Left ventricle myocardium inferior (tissue), 1 donor: ENCODE measurements at places on chromosomes 1 and 21. TPM values are rescaled to one million over a fixed set of nuclear protein-coding genes. Genes with fewer than 3 reads are reported as not detected.

GRCh38 chr1:2962946-2963345, 58.3 kb upstream of the ACTRT2 start:
- H3K27me3 ChIP-seq = peaks cover 31% of the 10 kb centered on the region
- DNase-seq = no peak
- H3K4me3 ChIP-seq = no peak overlapping the region
- no peaks in the 10 kb centered on the region for H3K4me1 ChIP-seq
- no peaks in the 10 kb centered on the region for H3K36me3 ChIP-seq

DNA sequence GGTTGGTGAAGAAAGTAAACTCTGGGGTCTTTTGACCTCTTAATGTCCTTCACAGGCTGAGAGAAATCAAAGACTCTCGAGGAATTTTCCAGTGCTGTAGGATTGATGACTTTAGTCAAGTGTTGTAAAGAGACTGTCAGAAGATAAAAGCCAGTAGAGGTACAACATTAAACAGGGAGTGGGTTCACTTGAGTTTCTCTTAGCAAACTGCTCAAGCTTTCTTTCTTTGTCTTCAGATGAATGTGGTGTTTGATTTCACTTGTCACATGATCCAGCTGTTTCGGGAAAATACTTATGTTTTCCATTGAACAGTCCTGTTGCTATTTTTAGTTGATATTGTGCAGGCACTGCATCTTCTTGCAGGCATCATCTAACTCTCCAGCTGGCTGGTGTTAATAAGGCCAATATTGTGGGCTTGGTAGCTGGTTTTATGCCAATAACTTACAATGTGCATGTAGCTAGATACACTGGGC, 45.6 kb downstream of the XCL2 start:
- no peak for DNase-seq
- no peaks in the 10 kb centered on the region for H3K27me3 ChIP-seq
- no peaks in the 10 kb centered on the region for H3K36me3 ChIP-seq
- H3K4me1 ChIP-seq = peaks cover 13% of the 10 kb centered on the region
- no peak overlapping the region for H3K4me3 ChIP-seq
- no peak overlapping the region for H3K27ac ChIP-seq

DNA sequence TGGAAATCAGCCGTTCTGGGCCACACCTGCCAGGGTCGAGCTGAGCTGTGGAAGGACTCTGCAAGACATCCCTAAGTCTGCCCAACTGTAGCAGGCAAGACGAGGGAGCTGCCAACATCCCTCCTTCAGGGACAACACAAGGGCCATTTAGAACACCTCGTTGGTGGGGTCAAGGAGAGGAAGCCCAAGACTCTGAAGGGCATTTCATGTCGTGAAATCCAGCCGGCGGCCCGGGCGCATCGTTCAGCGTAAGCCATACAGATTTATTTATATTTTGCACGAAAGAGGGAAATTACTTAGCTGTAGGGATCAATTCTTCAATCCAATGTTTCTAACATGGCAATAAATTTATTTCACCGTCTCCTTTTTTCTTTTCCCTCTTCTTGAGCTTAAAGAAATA, 101.7 kb upstream of the ZC3H12A start:
- H3K27me3 ChIP-seq = peaks cover 32% of the 10 kb centered on the region
- no peaks in the 10 kb centered on the region for H3K4me1 ChIP-seq
- H3K36me3 ChIP-seq = no peaks in the 10 kb centered on the region
- no peak for DNase-seq

GRCh38 chr1:107930292-107930691, 34.7 kb downstream of the VAV3 start:
- no peak overlapping the region for H3K4me3 ChIP-seq
- no peak overlapping the region for H3K27ac ChIP-seq
- no peaks in the 10 kb centered on the region for H3K4me1 ChIP-seq
- no peaks in the 10 kb centered on the region for H3K36me3 ChIP-seq
- no peak for DNase-seq
- H3K27me3 ChIP-seq = no peaks in the 10 kb centered on the region

DNA sequence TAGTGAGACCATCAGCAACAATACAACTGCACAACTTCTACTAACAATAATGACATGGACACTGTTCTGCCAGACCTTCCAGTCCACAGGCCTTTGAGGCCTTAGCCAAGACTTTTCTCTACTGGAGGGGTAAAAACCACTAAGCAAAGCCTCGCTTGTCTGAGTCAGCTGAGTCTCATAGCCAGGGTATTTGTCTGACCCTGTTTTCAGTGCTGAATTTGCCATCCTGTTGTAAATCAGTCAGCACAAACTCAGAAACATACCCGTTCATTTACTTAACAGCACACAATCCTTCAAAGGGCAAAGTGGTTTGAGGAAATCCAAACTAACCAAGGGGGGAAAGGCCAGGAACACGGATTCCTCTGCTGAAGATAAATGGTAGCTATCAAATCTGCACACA, 537.8 kb downstream of the SMYD3 start:
- H3K27ac ChIP-seq = no peak overlapping the region
- H3K4me1 ChIP-seq = no peaks in the 10 kb centered on the region
- no peak for DNase-seq

DNA sequence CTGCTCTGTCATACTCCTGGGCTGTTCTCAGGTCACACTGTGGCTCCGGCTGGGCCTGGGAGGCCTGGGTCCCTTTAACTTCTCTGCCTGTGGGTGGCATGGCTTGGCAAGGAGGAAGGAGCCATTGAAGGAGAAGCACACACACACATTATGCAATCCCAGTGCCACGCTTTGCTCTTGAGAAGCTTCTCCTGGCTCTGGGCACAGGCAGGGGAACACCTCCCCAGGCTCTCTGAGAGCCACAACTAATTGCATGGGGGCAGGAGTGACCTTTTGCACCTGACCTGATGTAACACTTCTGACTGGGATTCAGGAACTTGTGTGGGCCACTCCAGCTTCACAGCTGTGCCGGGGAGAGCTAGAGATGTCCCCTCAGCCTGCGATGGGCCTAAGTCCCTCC, 23.1 kb downstream of the LGR6 start:
- peaks cover 10% of the 10 kb centered on the region for H3K4me1 ChIP-seq
- H3K4me3 ChIP-seq = no peak overlapping the region
- DNase-seq = no peak
- H3K27me3 ChIP-seq = peaks cover 83% of the 10 kb centered on the region

DNA sequence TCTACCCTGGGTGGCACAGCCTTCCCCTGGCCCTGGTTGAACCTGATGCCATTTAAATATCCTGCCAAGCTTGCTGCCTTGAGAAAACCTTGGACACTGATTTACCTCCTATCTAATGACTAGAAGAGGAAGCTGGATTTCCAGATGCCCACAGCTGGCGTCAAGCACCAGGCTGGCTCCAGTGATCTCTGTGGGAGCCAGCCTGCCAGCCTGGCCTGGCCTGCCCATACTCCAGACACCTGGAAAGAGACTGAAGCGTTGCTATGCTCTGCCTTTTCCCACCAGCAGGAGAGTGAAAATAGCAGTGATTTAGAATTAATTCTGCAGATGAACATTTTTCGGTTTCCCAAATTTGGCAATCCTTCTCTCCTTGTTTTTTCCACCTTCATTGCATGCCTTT, 11.5 kb upstream of the EIF4G3 start:
- H3K4me1 ChIP-seq = peaks cover 20% of the 10 kb centered on the region
- DNase-seq = no peak
- no peak overlapping the region for H3K4me3 ChIP-seq
- H3K27me3 ChIP-seq = no peaks in the 10 kb centered on the region

GRCh38 chr1:220925707-220926106, 46.5 kb downstream of the HLX start:
- H3K4me3 ChIP-seq = no peak overlapping the region
- H3K27me3 ChIP-seq = no peaks in the 10 kb centered on the region
- no peaks in the 10 kb centered on the region for H3K36me3 ChIP-seq
- no peaks in the 10 kb centered on the region for H3K4me1 ChIP-seq

GRCh38 chr1:1900883-1901640, 10.2 kb upstream of the GNB1 start:
- H3K4me3 ChIP-seq = no peak overlapping the region
- H3K4me1 ChIP-seq = peaks cover 5% of the 10 kb centered on the region
- H3K27me3 ChIP-seq = no peaks in the 10 kb centered on the region

- H3K27ac ChIP-seq = no peak overlapping the region
- no peak for DNase-seq
- H3K4me1 ChIP-seq = no peaks in the 10 kb centered on the region
- H3K4me3 ChIP-seq = no peak overlapping the region
- H3K27me3 ChIP-seq = no peaks in the 10 kb centered on the region
- no peaks in the 10 kb centered on the region for H3K36me3 ChIP-seq
Observed at GRCh38 chr1:73766786-73767348, 431.1 kb downstream of the LRRIQ3 start.

- H3K4me3 ChIP-seq = no peak overlapping the region
- DNase-seq = no peak
- H3K36me3 ChIP-seq = no peaks in the 10 kb centered on the region
- no peak overlapping the region for H3K27ac ChIP-seq
- H3K4me1 ChIP-seq = no peaks in the 10 kb centered on the region
- peaks cover 14% of the 10 kb centered on the region for H3K27me3 ChIP-seq
Observed at GRCh38 chr1:160855181-160855981, 7.3 kb downstream of the CD244 start.

GRCh38 chr1:54220004-54220811, 20.2 kb downstream of the MRPL37 start:
- H3K36me3 ChIP-seq = peaks cover 37% of the 10 kb centered on the region
- H3K4me3 ChIP-seq = peak overlapping the region; percentile 39
- H3K27me3 ChIP-seq = no peaks in the 10 kb centered on the region

- H3K4me1 ChIP-seq = peaks cover 33% of the 10 kb centered on the region
- H3K27ac ChIP-seq = peak overlapping the region; percentile 9
- no peaks in the 10 kb centered on the region for H3K36me3 ChIP-seq
- H3K27me3 ChIP-seq = no peaks in the 10 kb centered on the region
- DNase-seq = no peak
Observed at GRCh38 chr1:101136739-101137138, 100.1 kb upstream of the S1PR1 start.

DNA sequence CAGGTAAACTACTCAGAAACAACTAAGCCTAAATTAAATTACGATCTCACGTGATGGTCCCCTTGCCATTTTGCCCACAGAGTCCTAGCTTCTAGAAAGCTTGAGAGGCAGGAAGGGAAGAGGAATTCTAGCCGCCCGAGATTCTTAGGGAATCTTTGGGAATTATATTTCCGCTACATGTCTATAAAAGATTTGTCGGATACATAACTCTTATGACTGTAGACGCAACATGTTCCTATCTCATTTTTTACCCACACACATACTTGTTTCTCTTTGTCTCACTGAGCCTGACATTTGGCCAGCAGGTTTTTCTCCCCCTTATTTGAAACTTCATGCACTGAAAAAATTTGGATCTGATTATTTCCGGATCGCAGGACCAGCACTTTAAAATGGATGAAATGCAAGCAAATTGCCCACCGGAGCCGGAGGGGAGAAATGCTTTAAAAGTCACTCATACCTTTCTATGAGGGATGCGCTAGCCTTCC, 5.5 kb downstream of the GLIS1 start:
- no peak overlapping the region for H3K4me3 ChIP-seq
- no peaks in the 10 kb centered on the region for H3K36me3 ChIP-seq
- peaks cover 11% of the 10 kb centered on the region for H3K4me1 ChIP-seq
- H3K27me3 ChIP-seq = peaks cover 72% of the 10 kb centered on the region
- no peak for DNase-seq

GRCh38 chr1:201488830-201489589, 17.9 kb downstream of the CSRP1 start:
- H3K36me3 ChIP-seq = peaks cover 45% of the 10 kb centered on the region
- peak overlapping the region; percentile 41 for H3K27ac ChIP-seq
- peaks cover 76% of the 10 kb centered on the region for H3K4me1 ChIP-seq
- no peak overlapping the region for H3K4me3 ChIP-seq

GRCh38 chr1:215793180-215793579, 226.1 kb downstream of the KCTD3 start:
- no peak for DNase-seq
- no peak overlapping the region for H3K27ac ChIP-seq
- no peak overlapping the region for H3K4me3 ChIP-seq
- no peaks in the 10 kb centered on the region for H3K27me3 ChIP-seq

DNA sequence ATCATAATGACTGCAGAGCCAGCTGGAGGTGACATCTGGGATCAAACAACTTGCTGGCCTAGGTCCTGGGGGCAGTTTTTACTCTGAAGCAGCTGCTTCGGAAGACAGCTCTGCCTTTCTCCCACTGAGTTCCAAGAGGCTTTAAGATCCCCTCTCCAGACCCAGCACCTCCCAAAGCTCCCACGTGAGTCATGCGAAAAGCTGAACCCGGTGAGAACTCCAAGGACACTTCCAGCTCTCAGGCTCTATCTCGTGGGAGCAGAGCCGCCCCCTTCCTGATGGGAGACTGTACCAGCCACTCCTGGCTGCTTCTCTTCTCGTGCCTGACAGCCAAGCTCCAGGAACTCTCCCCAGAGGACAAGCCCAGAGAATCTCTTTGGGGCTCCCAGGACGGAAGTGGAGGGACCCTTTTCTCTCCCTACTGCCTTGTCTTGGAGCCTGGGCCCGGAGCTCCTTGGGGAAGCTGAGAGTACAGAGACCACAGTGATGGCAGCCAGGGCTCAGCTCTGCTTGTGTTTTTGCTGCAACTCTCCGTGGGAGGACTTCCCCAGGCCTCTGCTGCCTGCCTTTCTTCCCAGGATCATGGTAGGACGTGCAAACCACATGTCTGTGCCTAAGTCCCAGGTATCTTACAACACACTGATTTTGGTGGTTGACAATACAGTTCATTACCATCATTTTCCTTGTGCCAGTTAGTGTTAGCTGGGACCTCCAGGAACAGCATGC, 40.6 kb downstream of the STUM start:
- no peak overlapping the region for H3K4me3 ChIP-seq
- peaks cover 11% of the 10 kb centered on the region for H3K4me1 ChIP-seq
- peak overlapping the region; percentile 57 for H3K27ac ChIP-seq

- no peaks in the 10 kb centered on the region for H3K36me3 ChIP-seq
- H3K4me1 ChIP-seq = no peaks in the 10 kb centered on the region
- H3K4me3 ChIP-seq = no peak overlapping the region
- no peaks in the 10 kb centered on the region for H3K27me3 ChIP-seq
Observed at GRCh38 chr1:116739371-116740012, 14.7 kb upstream of the CD2 start.

The PTCH2 gene
- total RNA-seq = 0.25 TPM

The SLC16A4 gene
- 3.3 TPM for total RNA-seq

The LCE2A gene
- not detected for total RNA-seq

The OR2T29 gene
- not detected for total RNA-seq

The UBE2U gene
- 0.85 TPM for total RNA-seq

The IGSF8 gene
- 18.2 TPM for total RNA-seq

The PYHIN1 gene
- 0.11 TPM for total RNA-seq

The SNIP1 gene
- total RNA-seq = 7.0 TPM

The HSPA6 gene
- 0.58 TPM for total RNA-seq

The LCE1A gene
- total RNA-seq = not detected
